GM04504 (cell line): ENCODE measurements at places on chromosomes 5 and 9.

DNA sequence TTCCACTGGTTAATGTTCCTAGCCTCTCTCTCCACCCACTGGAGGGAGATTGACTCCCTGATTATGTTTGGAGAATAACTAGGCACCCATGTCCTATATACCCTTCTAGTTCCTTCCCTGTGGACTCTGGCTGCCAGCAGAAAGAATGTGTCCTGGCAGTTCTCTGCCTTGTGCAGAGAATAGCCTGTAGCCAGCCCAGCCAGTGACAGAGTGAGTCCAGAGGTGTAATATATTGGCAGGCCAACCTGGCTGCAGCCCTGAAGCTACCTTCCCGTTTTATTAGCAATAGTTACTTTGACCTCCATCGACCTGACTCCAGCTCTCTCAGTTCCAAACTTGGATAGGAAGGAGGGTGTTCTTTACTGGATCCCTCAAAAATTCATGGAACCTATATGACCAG is 8.1 kb downstream of the SETD9 start:
- DNase-seq = no peak

GRCh38 chr9:134707731-134708671 is 66.4 kb downstream of the COL5A1 start:
- no peak for DNase-seq

DNA sequence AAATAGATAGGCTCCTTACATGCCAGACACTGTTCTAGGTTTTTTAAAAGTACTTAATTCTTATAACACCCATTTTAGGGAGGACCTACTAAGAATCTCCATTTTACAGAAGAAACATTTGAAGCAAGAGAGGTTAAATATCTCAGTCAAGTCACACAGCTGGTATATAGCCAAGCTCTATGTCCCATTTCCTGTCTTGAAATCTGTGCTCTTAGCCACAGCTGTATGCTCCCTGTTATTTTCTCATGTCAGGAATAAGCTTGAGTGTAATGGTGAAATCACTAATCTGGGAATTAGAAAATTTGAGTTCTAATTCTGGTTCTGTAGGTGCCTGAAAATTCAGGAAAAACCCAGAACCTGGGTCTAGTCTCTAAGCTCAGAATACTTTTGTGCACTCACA is 208.7 kb downstream of the BRINP1 start:
- DNase-seq = no peak

GRCh38 chr5:177458912-177459350 is 12.3 kb downstream of the PRR7 start:
- DNase-seq = no peak
